ENCODE measurements at places on chromosomes 3 and 15.

DNA sequence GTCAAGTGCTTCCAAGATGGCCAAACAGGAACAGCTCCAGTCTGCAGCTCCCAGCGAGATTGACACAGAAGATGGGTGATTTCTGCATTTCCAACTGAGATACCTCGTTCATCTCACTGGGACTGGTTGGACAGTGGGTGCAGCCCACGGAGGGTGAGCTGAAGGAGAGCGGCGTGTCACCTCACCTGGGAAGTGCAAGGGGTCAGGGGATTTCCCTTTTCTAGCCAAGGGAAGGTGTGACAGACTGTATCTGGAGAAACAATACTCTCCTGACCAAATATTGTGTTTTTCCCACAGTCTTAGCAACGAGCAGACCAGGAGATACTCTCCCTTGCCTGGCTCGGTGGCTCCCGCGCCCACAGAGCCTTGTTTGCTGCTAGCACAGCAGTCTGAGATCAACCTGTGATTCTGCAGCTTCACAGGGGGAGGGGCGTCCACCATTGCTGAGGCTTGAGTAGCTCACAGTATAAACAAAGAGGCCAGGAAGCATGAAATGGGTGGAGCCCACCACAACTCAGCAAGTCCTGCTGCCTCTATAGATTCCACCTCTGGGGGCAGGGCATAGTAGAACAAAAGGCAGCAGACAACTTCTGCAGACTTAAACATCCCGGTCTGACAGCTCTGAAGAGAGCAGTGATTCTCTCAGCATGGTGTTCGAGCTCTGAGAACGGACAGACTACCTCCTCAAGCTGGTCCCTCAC is 293.5 kb upstream of the SUCLG2 start:
- no peak for DNase-seq

DNA sequence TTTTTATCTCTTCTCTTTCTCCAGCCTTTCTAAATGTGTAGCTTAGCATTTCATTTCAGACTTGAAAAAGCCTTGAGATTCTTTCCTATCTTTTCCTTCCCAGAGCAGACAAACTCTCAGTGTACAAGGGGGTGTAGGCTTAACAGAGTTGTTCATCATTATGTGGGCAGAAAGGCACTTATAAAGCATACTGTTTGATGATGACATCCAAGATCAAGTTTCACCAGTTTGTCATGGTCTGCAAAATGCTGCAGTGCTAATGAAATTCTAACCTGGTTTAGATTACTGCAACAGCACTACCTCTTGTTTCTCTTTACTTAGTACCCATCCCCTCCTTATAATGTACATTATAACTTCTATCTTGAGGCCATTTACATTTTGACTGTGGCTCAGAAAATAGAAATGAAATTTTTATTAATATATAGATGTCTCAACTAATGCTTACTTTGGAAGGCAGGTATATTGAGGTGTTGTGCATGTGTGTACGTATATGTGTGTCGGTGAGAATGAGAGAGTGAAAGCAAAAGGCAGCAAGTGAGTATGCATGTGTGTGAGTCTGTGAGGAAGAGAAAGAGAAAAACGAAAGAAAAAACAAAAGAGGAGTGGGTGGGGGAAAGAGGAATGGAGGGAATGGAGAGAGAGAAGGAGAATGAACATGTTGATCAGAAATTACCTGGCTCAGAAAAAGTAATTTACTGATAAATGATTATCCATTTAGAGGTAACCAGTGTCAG is 1043.6 kb downstream of the TUSC7 start:
- DNase-seq, result no peak

DNA sequence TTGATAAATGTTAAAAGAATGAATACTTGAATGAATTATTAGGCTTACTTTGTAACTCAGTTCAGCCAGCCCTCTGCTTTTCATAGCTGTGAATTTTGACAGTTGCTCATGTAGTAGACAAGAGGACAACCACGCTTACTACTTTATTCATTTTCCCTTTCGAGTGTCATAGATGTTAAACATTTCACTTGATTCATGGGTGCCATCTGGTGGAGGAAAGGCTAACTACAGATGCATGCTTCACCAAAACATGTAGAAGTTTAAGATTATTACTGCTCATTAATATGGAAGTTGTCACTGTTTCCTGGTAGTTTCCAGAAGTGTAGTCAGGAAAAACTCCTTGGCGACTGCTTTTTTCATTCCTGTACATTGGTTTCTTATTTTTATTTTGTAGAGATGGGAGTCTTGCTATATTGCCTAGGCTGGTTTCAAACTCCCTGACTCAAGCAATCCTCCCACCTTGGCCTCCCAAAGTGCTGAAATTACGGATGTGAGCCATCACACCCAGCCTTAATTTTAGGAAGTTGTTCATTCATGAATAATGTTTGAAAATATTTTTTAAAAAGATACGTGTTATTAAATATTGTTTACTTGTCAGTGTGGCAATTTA is 163.2 kb downstream of the B3GALNT1 start:
- no peak for DNase-seq

- DNase-seq, result no peak
Measured at GRCh38 chr15:99956820-99957641, 223.8 kb upstream of the LYSMD4 start.

DNA sequence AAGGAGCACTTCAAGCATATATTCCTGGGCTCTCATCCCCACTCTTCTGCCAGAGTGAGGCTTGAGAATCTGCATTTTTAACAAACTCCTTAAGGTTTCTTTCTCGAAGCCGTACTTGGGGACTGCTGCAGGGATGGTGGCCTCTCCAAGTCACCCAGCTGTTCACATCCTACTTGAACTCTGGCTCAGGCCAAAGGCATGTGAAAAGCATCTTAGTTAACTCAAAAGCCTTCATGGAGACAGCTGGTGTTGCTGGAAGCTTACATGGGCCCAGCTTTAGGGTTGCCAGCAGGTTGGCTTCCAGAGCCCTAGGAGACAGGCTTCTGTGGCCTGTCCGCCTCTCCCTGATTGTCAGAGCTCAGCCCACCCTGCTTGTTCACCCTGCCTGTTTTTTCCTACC is 139.2 kb downstream of the THSD4 start:
- no peak for DNase-seq

- DNase-seq, result no peak
Measured at GRCh38 chr3:30779686-30780287, 114.7 kb downstream of the GADL1 start.

Measured in cortex of kidney (tissue), 1 donor.